IMR-90 (cell line): ENCODE measurements at places on chromosomes 5 and 9.

GRCh38 chr5:29702875-29703274 is 1490.6 kb upstream of the CDH6 start:
- DNase-seq, result no peak

- peak; percentile 22 for DNase-seq
Observed at GRCh38 chr9:133609311-133610098, at the start of gene FAM163B. Gene FAM163B (minus strand): TSS chr9:133609389. CDS start chr9:133580223, 29,166 bp downstream.

- no peak for DNase-seq
Observed at GRCh38 chr5:122385286-122385685, 73.2 kb downstream of the SNCAIP start.

- no peak for DNase-seq
Observed at GRCh38 chr5:25119650-25120049, 474.9 kb upstream of the CDH10 start.

- peak; percentile 88 for DNase-seq
Observed at GRCh38 chr5:173458828-173459609, 130.8 kb upstream of the STC2 start.
